ENCODE measurements at places on chromosomes 1 and 21.
A peak's percentile ranks its signal among the peaks of the same experiment; 100 is the strongest.

GRCh38 chr1:109025694-109026093, 16.2 kb downstream of the WDR47 start:
- no peak for DNase-seq

- no peak for DNase-seq
Measured at GRCh38 chr1:36565576-36566501, 83.1 kb upstream of the CSF3R start.

DNA sequence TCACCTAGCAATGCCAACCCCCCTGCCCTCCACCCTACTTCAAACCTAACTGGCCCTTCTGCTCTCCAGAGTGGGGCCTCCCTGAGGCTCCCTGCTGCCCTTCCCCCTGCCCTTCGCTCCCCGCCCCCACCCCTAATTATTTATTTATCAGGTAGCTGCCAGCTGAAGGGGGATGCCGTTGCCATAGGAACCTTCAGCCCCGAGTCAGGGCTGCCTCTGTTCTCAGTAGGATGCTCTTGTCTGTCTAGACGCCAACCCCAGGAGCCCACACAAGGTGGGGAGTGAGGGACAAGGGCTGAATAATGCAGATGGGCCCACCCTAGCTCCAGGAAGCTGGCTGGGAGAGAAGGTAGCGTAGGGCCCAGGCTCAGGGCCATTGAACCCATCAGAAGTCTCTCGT, 41.1 kb downstream of the NKAIN1 start:
- no peak for DNase-seq

DNA sequence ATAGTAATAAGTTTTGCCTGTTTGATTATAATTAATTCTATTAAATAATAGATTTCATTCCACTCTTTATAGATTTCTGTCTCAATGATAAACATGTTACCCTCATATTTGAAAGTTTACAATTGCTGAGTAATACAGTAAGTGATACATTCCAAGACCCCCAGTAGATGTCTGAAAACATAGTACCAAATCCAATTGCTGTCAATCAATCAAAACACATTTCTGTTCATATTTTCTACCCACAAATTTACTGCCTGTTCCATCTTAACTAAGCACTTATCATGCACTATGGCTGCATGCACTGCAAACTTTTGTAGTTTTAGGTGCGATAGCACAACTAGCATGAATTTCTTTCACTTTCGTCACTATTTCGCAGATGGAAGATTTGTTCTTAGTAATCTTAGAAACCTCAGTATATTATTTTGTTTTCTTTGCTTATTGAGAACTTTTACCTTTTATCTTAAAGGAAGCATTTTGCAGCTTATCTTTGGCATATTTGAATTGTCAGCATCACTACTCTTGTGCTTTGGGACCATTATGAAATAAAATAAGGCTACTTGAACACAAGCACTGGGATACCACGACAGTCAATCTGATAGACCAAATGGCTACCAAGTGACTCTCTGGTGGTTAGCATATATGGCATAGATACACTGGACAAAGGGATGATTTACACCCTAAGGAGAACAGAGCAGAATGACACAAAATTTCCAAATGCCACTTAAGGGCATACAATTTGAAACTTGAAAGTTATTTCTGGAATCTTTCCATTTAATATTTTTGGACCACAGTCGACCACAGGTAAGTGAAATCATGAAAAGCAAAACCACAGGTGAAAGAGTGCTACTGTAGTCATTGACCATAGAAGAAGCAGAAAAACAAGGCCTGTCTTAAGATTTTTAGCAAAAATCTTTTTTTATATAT, 67.6 kb downstream of the RGS13 start:
- no peak for DNase-seq

- no peak for DNase-seq
Measured at GRCh38 chr1:211524521-211524920, 32.6 kb upstream of the RD3 start.

DNA sequence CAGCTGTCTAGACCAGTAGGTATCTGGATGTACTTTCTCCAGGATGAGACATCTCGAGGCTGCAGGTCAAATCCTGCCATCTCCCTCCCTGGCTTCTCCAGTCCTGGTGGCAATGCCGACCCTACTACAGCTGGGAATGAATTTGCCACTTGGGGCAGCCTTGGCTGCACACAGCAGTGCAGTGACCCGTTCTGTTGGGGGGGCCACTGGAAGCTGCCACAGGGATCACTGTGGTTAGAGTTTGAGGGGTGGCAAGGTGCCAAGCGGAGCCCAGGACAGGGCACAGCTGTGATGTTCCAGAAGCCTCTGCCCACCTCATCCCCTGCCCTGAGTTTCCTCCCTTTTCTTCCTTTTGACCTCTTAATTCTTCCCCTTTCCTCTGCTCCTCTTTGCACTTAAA, 17.1 kb downstream of the COL6A2 start:
- no peak for DNase-seq

- no peak for DNase-seq
Measured at GRCh38 chr21:26835027-26835713, 10.0 kb downstream of the ADAMTS1 start.

DNA sequence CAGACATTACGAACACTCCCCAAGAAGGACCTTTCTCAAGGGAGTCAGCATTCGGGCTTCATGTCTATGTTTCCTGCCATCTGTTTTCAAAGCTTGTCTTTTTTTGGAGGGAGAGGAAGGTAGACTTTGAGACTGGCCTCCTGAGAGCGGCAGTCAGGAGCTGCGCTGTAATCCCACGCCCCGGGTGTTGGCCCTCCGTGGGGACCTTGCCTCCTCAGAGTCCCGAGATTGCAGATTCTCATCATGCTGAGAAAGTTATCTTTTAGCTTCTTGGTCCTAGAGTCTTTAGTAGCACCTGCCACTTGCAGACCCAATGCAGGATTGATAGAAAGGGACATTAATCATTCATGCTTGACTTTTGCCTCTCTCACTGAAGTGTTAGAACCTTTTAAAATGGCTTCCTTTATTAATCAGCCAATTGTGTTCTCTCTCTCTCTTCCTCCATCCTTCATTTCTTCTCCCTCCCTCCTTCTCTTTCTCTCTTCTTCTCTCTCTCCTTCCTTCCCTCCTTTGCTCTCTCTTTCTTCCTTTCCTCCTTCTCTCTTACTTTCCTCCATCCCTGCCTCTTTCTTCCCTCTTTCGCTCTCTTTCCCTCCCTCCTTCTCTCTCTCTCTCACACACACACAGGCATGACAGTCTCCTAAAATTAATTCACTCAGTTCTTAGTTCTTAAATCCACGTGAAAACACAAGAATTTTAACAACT, 25.2 kb upstream of the GNPAT start:
- DNase-seq: no peak

DNA sequence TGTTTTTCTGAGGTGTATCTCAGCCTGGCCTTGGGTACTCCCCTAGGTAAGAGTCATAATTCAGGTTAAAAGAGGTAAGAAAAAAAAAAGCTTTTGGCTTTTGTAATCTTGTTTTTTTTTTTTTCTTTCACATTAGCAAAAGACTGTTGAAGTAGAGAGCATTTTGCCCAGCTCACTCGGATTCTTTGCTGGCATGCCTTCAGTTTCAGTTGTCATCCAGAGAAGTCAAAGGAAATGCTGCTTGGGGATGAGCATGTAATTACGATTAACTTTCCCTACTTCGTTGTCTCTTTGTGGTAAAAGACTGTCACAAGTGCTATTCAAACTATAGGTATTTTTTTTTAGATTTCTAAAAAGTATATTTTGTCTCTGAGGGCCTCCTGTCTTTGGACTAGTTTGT, 6.3 kb downstream of the BACH1 start:
- no peak for DNase-seq

- DNase-seq: no peak
Measured at GRCh38 chr1:62077821-62078220, 116.8 kb upstream of the L1TD1 start.

DNA sequence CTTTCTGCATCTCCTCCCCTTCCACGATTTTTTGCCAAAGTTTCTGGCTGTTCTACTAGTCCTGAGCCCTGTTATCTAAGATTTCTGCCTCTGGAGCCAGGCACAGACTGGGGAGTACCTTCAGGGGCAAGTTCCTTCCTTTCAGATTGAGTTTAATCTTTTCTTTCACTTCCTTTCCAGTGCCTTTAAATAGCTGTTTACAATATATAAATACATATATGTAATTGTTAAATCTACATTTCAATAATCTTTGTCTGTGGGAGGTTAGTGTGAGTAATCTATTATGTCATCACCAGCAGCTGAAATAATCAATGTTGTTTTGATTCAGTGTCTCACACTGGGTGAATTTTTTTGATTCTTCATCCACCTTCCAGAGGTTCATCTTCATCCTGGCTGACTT, 31.8 kb downstream of the DIPK1A start:
- DNase-seq: no peak

- no peak for DNase-seq
Measured at GRCh38 chr1:54054438-54054749, 986 bp downstream of the TCEANC2 start.

GRCh38 chr1:39214714-39214997, 10.2 kb downstream of the MACF1 start:
- no peak for DNase-seq

GRCh38 chr1:236990052-236990445, 14.2 kb downstream of the MT1HL1 start:
- no peak for DNase-seq

DNA sequence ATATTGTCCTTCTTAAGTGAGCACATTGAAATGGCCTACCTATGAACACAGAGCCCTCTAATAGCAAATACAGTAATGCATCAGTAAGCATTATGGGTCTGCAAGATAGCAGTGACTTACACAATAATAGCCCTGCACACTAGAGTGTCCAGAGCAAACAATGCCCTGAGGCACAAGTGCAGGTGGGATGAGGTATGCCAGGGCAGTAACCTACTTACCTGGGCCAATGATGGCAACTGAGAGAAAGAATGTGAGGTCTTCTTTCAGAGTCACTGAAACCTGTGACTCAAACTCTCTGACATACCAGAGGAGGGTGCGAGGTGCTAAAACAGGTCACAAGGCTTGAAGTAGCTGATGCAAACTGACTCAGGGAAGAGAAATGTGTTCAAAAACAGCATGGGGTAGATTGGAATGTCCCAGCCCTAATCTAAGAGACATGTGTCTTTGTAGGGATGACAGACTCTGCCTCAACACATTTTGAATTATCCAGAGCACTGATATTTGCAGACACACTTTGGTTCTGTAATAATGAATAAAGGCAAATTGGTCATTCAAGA, 168.5 kb upstream of the RUNX1 start:
- DNase-seq: no peak

- DNase-seq: no peak
Measured at GRCh38 chr1:206678490-206678889, 6.2 kb upstream of the MAPKAPK2 start.

DNA sequence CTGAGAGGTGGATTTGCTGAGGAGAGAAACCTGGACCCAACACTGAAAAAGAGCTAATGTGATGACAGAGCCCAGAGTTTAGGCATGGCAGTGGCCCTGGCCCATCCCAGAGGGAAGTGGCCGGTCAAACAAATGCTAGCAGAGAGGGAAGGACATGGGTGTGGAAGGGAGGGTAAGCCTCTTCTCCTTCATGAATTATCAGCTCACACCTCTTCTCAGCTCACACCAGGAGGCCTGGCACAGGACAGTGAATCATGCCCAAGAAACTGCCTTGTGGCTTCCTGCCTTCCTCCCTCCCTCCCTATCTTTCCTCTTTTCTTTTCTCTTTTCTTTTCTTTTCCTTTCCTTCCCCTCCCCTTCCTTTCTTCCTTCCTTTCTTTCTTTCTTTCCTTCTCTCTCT, 1.3 kb upstream of the SPRR3 start:
- DNase-seq: no peak

GRCh38 chr1:105072850-105073249, 1323.2 kb downstream of the AMY1C start:
- DNase-seq: no peak

- DNase-seq: no peak
Measured at GRCh38 chr1:68145418-68146126, 86.8 kb downstream of the WLS start.

GRCh38 chr21:45805321-45805720, 161.8 kb downstream of the PCBP3 start:
- no peak for DNase-seq

- DNase-seq: no peak
Measured at GRCh38 chr1:184186167-184186566, 134.6 kb downstream of the TSEN15 start.

GRCh38 chr21:34807146-34807880, 138.5 kb downstream of the CLIC6 start:
- peak; percentile 56 for DNase-seq

DNA sequence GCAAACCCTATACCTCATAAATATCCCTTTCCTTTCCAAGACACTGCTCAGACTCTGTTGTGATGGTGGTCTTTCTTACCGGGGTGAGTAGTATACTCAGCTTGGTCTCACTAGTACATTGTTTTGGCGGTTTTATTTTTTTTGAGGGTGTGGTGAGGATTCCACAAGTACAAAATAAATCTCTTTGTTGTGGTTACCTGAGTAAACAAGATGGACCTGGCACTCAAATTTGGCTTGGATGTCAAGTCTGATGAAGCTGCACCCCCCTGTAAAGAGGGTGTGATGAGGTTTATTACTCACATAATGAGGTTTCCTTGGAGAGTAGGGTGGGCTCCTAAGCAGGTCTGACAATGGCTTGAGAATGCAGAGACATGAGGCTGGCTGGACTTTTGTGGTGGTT, 68.2 kb upstream of the KCNJ6 start:
- no peak for DNase-seq

GRCh38 chr21:42147386-42148020, 71.4 kb upstream of the ABCG1 start:
- no peak for DNase-seq

GRCh38 chr1:102071451-102071850, 74.7 kb upstream of the OLFM3 start:
- no peak for DNase-seq

- no peak for DNase-seq
Measured at GRCh38 chr1:37813529-37814145, 5.6 kb upstream of the YRDC start.
